Cerebellar nuclear complex (tissue), 1 donor: ENCODE measurements at places on chromosomes 2 and 18.

GRCh38 chr2:150981826-150982225, 279.8 kb downstream of the RBM43 start:
- DNase-seq, result no peak

DNA sequence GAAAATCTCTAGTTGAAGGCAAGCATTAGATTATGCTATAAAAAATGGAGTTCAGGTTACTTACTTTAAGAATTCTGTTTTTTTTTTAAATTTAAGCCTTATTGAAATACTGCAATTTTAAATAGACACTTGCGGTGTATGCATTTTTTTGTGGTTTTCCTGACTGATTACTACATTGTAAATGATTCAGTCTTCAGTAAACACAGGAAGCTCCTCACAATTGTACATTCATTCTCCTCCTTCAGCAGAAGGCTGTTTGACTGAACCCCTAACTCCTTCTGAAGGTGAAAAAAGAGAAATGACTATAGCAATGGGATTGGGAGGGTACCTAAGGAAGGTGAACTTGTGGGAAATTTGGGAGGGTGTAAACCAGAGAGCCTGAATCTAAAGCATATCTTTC, 136.1 kb downstream of the GCA start:
- no peak for DNase-seq

- no peak for DNase-seq
Observed at GRCh38 chr2:15363734-15364133, 197.4 kb downstream of the NBAS start.

DNA sequence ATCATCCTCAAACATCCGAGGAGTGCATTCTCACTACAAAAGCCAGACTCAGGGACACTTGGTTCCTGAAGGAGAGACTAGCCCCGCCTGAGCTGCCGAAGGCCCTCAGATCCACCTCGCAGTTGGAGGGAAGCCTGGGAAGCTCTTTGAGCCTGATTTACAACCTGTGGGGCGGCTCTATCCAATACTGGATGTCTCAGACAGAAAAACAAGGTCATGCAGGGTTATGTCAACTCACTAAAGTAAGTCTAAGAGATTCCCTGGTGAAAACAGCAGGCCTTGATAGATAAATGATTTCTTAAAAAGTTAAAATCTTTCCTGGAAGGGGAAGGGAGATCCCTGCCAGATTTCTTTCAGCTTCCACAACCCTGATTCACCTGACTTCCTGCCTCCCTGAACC, 284.3 kb downstream of the CYP26B1 start:
- DNase-seq, result no peak

GRCh38 chr2:175004980-175005732, at the start of gene CHN1:
CHN1 (minus strand) TSS chr2:175005381; CDS start chr2:175004912, 469 bp downstream.
- DNase-seq, result no peak
